ENCODE measurements at places on chromosomes 7 and 10.

- DNase-seq: no peak
These were observed 102.8 kb downstream of the DYNC2I1 start for GRCh38 chr7:158959021-158959717.

DNA sequence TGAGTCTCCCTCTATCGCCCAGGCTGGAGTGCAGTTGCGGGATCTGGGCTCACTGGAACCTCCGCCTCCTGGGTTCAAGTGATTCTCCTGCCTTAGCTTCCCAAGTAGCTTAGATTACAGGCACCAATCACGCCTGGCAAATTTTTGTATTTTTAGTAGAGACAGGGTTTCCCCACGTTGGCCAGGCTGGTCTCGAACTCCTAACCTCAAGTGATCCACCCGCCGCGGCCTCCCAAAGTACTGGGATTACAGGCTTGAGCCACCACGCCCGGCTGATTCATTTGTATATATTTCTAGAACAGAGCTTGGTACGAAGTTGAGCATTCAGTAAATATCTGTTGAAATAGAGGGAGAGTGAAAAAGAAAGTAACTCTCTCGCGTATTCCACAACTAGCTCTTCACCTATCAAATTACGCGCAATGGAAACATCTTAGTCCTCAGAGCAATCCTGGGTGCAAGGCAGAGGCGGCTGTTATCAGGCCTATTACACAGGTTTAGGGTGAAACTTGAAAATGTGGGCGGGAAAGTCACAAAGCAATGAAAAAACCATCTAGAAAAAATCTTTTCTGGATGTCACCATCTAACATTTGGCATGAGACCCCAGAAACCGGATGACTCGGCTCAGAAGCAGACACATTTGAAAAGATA is 707 bp upstream of the GHITM start:
- DNase-seq: no peak

DNA sequence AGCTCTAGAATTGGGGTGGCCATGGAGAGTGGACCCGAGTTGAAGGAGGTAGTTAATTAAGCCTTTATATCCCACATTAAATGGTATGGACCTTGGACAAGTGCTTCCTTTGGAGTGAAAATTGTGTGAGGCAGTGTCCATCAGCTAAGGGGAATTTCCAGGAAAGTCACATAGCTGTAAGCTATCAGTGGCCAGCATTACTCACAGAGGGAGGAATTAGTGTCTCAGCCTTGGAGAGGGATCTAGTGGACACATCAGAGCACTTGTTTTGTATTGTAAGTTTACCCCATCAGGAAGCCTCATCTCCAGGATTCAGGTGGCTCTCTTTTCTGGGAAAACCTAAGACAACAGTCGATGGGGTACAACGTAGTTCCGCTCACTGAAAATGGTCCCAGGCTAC is 416.7 kb downstream of the TFEC start:
- DNase-seq: no peak

GRCh38 chr10:13978533-13979115 is 352.1 kb downstream of the FRMD4A start:
- DNase-seq: no peak

DNA sequence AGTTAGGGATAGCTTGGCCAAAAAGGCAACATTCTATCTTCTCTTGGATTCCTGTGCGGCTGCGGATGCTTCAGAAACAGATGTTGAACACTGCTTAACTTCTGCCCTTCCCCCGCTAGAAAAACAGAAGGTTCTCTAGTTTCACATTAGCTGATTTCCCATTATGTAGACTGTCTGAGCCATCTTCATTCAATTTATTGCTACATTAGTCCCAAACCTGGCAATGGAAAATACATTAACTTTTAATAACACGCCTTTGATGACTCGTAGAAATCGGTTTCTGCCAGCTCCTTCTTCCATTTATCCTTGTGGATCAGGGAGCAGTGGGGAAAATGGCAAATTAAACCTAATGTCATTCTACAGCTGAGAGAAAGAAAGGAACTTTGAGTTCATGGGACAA is 119.9 kb downstream of the SLC16A9 start:
- DNase-seq: no peak

- DNase-seq: no peak
These were observed 96.9 kb downstream of the TES start for GRCh38 chr7:116307253-116307652.

DNA sequence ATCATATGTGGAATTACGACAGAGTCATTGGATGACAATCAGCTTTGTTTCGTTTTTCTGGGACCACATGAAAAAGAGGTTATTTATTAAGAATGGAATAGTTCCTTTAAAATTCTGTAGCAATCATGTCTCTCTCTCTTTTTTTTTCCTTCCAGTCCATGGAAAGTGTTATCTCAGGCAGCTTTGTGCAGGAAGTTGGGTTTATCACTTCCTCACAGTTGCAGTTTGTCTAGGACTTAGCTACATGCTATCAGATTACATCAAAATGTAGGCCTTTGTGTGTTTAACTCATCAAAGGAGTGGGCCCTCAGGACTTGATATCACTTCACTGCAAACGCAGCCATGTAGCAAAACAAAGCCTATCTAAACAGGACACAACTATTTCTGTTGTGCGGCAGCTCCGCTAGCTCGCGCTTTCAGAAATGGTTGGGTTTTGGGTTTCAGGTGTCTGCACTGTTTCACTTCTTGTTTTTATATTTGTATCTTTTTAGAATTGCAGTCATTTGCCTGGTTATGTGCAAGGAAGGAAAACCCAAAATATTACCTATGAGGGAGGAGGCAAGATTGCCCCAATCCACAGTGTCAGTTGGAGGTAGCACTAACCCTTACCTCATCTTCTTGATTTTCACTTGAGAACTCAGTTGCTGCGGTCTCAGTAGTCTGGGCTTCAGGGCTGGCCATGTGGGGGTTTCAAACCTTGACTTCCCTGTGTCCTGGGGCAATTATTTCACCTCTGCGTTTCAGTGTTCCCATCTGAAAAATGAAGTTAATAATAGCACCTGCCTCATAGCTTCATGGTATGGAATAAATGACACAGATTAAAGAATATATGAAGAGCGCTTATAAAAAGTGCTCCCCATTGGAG is 66.7 kb downstream of the HHEX start:
- peak; percentile 90 for DNase-seq

- DNase-seq: no peak
These were observed 63.3 kb upstream of the JAZF1 start for GRCh38 chr7:28243861-28244260.

GRCh38 chr7:30644286-30644955 is 37.8 kb downstream of the CRHR2 start:
- DNase-seq: no peak

- no peak for DNase-seq
These were observed 86.8 kb downstream of the NPTX2 start for GRCh38 chr7:98703916-98704315.

DNA sequence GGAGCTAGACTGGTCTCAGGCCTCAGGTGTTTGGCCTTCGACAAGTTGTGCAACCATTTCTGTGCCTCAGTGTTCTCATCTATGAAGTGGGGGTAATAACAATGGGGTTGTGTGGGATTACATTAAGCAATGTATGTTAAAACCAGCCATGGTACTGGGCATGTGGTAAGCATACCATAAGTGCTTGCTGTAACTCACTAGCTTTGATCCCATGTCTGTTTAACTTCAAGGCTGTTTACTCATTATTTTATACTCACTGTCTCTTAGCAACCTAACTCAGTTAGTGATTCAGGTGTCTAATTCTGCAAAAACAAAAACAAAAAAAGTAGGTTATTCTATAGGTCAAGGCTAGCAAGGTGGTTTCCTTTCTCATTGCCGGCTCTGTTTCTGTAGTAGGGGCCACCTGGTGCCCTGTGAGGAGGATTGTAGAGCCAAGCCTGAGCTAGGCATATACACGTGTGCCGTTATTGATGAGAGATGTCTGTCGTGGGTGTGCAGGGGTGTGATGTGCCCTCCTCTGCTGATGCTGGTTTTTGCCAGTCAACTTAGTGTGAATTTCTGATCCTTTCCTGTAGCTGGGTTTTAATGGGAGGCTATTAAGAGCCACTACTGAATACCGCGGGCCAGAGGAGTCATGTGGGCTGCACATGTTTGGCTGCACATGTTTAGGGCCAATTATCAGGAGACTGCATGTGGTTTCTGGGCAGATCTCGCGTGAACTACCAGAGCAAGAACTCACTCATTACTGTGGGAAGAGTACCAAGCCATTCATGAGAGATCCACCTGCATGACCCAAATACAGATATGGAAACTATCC is 56.2 kb downstream of the EEPD1 start:
- DNase-seq: no peak

DNA sequence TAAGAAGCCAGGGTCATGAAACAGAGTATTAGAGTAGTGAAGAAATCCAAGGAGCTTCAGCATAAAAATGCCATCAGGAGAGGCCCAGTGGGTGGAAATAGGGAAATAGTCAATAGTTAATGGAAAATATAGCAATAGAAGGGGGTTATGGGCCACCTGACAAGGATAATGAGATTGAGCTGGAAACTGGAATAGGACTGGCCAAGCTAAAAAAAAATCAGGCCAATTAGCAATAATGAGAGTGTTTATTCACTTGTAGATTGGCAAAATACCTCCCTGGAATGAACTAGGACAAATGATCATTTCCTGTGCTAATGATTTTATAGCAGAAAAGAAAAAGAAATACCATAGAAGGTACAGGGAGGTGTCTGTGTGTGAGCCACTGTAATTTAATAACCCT is 97.9 kb downstream of the PLCE1 start:
- no peak for DNase-seq

DNA sequence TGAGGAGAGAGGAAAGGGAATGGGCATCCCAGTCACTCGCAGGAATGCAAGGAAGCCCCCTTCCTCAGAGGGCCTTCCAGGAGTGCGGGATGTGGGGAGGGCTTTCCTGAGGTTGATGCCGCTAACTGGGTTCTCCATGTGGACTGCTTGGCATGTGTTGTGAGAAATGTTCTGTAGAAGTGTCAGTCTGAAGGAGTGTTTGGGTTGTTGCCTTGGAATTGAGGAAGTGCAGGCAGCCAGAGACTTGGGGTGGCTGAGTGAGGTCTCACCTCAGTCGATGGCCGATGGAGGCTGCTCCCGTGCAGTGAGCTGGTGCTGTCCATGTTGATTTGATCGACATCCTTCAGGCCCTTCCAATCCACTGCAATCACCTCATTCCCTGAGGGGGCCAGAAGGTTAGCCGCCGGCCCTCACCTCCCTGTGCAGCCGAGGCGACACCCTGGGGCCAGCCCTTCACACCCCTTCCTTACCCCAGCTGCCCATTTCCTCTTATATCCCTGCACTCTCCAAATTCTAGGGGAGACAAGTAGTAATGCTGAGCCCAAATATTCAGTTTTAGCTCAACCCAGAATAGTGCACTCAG is 2.7 kb downstream of the FAM131B start:
- no peak for DNase-seq

DNA sequence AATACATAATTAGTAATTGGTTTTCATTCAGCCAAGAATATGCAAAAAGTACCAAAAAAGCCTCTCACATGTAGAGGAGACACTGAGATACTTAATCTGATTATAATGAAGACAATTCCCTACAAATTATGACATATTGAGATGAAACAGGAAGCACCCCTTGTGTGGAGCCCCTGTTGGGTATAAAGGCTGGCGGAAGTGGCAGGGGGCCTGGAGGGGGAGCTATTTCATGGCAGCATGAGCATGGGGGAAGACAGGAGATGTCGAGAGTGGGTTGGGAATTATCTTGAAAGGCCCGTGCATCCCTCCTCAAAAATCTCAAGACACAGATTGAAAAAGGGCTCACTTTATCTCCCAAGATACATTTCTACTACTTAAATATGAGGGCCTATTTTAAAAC is 96.9 kb downstream of the PIP4K2A start:
- peak; percentile 28 for DNase-seq

DNA sequence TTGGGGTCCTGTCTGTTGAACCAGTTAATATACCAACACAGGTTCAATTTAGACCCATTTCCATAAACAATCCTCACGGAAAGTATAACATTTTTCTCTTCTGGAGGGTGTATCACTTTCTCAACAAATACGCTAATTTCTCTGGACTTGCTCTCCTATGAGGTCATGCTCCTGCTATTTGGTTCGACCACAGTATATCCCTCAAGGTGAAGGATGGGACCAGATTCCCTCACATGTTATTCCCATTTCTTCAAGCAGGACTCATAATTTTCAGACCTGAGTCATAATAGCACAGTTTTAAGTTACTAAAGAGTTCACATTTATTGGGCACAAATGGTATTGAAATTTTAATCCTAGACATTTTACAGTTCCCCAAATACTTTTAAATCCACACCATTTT is 57.2 kb downstream of the ADAM12 start:
- no peak for DNase-seq

GRCh38 chr7:16083931-16084330 is 337.4 kb downstream of the CRPPA start:
- DNase-seq: no peak

GRCh38 chr7:121339082-121339481 is 10.3 kb downstream of the WNT16 start:
- no peak for DNase-seq

DNA sequence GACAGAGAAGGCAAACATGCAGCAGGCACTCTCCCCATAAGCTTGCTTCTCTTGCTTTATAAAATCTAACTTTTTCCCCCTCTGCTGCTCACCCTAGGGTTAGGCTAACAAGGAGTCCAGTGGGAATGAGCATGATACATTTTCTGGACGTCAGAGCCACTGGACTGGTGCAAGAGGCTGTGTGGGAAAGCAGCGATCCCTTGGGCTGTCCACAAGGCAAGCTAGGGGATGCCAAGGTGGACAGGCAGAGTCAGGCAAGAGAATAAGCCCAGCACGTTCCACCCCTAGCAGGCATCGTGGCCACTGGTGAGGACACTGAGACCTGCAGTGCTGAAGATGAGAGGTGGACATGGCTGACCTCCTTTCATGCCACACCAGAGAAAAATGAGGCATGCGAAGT is 290.9 kb upstream of the ZMIZ1 start:
- DNase-seq: no peak

- no peak for DNase-seq
These were observed 191.7 kb downstream of the SEMA3E start for GRCh38 chr7:83457022-83457892.

- no peak for DNase-seq
These were observed 60.5 kb downstream of the GTF2IRD1 start for GRCh38 chr7:74514131-74514591.

DNA sequence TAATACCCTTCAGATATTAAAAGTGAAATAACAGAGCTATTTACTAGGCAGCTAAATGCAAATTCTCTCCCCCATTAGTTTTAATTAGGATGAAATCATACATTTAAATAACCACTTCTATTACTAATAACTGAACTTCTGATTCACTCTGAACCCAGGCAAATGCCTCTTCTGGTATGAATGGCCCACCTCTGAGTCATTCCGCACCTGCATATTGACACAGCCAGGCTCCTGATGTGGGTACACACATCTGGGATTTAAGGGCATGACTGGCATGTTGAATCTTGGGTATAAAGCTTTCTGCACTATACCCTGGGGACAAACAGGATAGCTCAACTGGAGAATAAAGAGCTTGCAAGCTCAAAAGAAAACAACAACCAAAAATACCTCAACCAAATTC is 140.9 kb downstream of the AUTS2 start:
- no peak for DNase-seq

- no peak for DNase-seq
These were observed 767.2 kb downstream of the TNS3 start for GRCh38 chr7:46814516-46815250.

- no peak for DNase-seq
These were observed 69.1 kb downstream of the SRPK2 start for GRCh38 chr7:105319578-105319977.
